Activated CD4-positive, alpha-beta T cell treated with anti-CD3 and anti-CD28 coated beads, Interleukin-2, Interleukin-6, amounts not matched to agents 100 ng/mL and 50 ng/mL, durations not matched to agents 16 hours and 8 hours (primary cell): ENCODE measurements at places on chromosomes 2 and 18.

DNA sequence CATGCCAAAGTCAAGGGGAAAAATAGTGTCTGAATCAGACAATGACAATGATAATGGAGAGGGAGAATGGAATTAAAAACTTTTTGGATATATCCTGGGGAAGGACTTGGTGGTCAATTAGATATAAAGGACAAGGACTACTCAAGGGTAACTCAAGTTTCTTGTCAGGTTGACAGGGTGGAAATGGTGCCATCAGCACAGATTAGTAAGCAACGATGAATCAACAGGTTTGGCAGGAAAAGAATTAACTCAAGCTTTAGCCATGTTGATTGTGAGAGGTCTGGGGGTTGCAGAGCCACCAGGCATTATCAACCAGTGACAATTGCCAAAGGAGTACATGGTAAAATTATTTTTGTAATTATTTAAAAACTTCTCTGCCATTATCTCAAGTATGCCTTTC, 35.8 kb upstream of the SPATS2L start:
- DNase-seq: no peak

DNA sequence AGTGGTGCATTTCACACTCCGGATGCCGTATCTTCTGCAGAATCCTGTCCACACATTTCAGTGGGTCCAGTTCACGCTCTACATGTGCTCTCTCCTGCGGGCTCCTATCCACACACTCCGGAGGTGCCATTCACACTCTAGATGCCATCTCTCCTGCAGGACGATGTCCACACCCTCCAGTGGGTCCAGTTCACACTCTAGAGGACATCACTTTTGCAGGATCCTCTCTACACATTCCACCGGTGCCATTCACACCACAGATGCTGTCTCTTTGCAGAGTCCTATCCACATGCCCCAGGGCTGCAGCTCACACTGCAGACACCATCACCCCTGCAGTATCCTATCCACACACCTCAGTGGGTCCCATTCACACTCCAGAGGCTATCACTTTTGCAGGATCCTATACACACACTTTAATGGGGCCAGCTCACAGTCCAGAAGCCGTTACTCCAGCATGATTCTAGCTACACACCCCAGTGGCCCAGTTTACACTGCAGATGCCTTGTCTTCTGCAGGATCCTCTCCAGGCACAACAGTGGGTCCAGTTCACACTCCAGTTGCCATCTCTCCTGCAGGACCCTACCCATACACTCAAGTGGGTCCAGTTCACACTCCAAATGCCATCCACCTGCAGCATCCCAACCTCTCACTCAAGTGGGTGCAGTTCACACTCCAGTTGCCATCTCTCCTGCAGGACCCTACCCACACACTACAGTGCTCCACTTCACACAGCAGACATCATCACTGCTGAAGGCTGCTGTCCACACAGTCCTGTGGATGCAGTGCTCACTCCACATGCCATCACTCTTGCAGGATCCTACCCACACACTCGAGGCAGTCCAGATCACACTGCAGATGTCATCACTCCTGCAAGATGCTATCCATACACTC, 2.1 kb upstream of the PXDN start:
- DNase-seq: no peak

GRCh38 chr18:50277942-50278341, 3.4 kb downstream of the MBD1 start:
- DNase-seq: no peak

DNA sequence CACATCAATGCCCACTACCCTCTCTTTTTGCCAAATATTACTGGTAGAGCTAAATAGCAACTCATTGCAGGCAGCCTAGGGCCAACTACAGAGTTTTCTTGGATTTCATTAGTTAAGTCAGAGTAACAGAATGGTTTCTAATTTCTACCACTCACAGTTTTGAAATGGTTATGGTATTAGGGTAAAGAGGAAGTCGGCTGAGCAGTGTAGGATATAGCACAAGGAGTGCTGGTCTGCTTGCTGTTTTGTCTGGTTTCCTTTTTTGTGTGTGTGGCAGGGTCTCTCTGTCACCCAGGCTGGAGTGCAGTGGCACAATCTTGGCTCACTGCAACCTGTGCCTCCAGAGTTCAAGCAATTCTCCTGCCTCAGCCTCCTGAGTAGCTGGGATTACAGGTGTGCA, 289.2 kb upstream of the CCDC68 start:
- DNase-seq: peak; percentile 17

GRCh38 chr2:109187711-109188495, 58.9 kb downstream of the SH3RF3 start:
- DNase-seq: no peak

GRCh38 chr2:224378701-224379097, 23.2 kb downstream of the FAM124B start:
- no peak for DNase-seq

- no peak for DNase-seq
Measured at GRCh38 chr2:46520130-46520711, 40.9 kb downstream of the TMEM247 start.

DNA sequence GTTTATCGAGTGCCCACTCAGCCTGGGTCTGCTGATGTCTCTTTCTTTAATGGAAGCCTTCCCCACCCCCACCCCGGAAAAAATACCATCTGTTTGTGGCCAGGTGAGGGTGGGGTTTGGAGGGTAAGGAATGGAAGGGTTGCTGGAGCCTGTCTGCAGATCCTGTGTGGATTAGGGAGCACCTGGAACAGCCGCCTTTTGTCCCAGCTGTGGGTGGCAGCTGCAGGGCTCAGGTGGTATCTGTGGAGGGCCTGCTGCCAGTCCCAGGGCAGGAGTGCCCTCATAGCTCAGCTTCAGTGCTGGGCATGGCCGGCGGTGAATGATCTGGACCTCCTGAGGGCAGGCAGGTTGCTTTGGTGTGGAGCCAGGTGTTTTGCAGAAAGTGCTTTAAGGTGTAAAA, 45.3 kb downstream of the IMPA2 start:
- DNase-seq: no peak

DNA sequence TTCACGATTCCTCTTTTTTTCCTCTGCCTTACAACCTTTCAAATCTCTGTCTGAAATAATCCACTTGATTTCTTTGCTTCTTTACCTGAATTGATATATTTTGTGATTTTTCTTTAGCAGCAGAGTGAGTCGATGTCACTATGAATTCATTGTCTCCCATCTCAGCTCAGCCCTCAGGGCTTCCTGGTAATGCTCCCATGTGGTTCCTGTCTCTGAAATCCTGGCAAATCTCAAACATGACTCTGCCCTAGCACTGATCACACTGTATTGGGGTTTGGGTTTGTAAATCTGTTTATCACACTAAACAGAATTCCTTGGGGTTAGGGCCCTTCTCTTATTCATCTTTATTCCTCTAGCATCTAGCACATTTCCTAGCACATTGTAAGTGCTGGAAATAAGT, 43.0 kb upstream of the MSTN start:
- no peak for DNase-seq

DNA sequence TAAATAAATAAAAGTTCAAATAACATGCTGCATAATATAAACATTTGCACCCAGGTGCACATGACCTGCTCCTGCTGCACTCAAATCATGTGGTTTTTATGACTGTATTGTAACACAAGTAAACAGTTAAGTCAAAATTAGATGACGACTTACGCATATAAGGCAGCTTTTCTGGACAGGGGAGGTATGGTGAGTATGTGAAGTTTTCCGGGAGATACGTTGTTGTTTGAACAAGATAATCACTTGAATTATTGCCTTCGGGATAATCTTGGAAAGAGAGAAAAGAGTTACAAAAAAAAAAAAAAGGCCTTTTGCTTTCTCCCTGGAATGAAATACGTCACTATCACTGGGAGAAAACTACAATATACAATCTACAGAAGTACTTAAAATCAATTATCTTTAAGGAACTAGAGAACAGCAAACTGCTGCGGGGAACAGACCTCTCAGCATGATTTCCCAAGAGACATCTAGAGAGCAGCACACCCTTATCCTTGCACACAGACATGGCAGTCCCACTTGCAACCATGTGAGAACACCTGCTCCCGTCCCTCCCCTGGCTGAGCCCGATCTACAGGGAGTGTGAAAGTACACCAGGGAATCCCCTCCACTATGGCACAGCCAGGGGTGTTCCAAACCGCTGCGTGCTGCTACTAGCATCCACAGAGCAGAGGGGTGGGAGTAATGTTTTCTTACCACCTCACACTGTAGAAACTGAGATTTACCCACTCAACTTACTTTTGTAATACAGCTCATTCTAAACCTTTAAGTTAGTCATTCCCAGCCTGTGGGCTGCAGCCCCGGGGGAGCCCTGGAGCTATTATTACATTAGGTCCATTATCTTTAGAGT, 26.3 kb downstream of the B4GALT6 start:
- DNase-seq: peak; percentile 51

- peak; percentile 73 for DNase-seq
Measured at GRCh38 chr2:169141713-169142352, 72.5 kb downstream of the DHRS9 start.

DNA sequence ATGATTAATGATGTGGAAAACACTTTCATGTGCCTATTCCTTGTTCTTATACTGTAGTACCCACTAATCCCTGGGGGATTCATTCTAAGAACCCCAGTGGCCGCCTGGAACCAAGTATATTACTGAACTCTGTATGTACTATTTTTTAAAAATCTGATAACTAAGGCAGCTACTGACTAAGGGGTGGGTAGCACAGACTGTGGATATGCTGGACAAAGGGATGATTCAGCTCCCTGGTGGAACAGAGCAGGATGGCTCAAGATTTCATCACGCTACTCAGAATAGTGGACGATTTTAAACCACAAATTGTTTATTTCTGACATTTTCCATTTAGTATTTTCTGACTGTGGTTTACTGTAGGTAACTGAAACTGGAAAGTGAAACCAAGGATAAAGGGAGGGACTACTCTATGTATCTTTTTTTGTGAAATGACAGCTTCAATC, 41.8 kb upstream of the CDC42EP3 start:
- peak; percentile 41 for DNase-seq

GRCh38 chr18:75521816-75522215, 94.3 kb upstream of the SMIM21 start:
- no peak for DNase-seq

DNA sequence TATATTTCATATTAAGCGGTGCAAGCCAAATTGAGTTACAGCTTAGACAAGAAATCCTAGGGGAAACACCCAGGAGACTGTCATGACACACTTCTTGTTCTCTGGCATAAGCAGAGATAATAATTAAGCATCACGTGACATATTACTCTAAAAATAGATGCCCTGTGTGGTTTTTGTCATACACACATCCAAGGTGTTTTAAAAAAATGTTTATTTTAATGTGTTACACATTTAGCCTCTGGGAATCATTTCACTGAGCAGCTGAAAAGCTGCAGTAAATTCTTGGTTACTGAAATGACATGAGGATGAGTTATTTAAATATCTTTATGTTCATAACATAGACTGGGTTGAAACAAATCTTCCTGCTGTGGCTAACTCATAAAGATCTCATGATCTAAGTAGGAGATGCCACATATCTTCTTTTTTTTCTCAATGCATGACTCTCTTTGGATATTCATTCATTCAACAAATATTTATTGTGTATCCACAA, 38.0 kb upstream of the ERMN start:
- no peak for DNase-seq

GRCh38 chr2:74507926-74508520, 528 bp upstream of the PCGF1 start:
- DNase-seq: no peak

DNA sequence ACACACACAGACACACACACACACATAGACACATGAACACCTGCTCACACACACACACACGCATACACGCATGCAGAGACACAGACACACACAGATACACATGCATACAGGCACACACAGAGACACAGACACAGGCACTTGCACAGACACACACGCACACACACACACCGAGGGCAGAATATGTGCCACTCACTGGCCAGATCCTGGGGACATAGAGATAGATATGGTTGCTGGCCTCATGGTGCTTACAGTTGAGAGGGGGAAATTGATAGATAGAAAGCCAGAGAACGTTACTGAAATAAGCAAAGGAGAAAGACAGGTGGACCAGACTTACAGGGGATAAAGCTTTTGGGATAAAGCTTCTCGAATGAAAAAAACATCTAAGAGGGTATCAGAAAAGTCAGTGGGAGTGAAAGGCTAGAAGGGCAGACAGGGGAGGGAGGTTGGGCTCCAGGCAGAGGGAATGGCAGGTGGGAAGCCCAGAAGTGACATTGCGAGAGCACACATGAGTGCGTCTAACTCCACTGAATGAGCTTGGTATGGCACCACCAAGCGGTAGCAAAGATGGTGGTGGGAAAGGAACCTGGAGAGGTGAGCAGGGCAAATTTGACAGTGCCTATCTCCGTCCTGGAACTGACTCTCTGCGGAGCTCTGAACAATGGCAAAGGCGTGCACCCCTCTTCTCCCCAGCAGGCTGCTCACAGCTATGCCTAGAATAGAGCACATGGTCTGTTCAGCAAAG, 390.1 kb upstream of the TRIB2 start:
- peak; percentile 6 for DNase-seq

GRCh38 chr2:22521620-22522019, 863.4 kb upstream of the KLHL29 start:
- no peak for DNase-seq

DNA sequence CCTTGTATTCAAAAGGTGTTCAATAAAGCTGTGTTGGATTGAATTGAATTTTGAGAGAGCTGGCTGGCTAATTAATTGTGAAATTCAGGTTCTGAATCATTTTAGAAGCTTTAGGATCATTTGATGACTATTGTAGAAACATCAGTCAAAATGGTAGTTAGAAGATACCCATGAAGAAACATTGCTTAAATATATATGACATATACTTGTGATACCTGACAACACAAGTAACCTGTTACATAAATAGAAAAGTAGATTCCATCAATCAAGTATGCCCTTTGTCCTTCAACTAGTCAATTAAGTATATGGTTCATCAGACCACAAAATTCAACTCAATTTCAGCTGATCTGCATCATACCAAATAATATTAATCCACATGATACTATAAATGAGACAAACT, 185.6 kb downstream of the PID1 start:
- DNase-seq: no peak

DNA sequence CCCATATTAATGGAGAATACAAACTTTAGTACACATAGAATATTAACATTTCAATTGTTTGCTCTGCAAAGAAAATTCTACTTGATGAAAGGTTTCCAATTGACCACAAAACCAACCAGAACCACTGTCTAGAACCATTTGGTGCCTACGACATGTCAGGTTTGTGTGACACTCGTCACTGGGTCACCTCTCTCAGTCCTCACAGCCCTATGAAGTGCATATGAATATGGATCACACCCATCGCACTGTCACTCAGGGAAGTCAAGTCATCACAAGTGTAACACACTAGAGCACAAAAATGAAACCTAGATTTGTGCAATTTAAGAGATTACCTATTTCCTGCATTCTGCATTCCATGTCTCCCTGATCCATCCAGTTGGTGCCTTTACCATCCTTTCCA, 43.7 kb downstream of the PTPN2 start:
- peak; percentile 53 for DNase-seq

DNA sequence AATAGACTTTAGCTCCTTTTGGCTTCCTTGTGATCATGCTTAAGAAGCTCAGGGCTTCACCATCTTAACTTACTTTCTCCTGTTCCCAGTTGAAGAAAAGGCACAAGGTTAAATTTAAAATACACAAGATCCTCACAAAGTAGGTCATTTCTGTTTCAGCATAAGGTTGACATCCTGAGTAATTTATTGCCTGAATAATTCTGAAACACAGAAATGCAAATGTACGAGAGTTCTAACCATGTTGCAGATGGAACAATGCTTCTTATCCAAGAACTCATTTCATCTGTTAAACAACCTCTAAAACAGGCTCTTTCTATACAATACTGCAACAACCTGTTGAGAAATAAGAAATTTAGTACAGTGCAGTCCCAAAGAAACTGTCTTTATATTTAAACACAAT, 395.2 kb downstream of the BCL11A start:
- DNase-seq: no peak
